Nasal cavity respiratory epithelium epithelial cell of viscerocranial mucosa (primary cell): ENCODE measurements at places on chromosomes 2 and 18. TPM values are rescaled to one million over a fixed set of nuclear protein-coding genes. Genes with fewer than 3 reads are reported as not detected.

Gene IL1A
- 387 and 393 TPM in 2 replicates for total RNA-seq

Gene MC4R
- not detected in 2 replicates for total RNA-seq

Gene CBLN2
- not detected in 2 replicates for total RNA-seq

Gene CKAP2L
- total RNA-seq = 0.07 and 0.34 TPM in 2 replicates

Gene DSC1
- total RNA-seq = 0.36 and 0.68 TPM in 2 replicates

Gene HOXD3
- total RNA-seq = not detected in 2 replicates

Gene GDF7
- total RNA-seq = under 0.01 TPM in 2 replicates

Gene DNAH7
- under 0.01 and 0.14 TPM in 2 replicates for total RNA-seq

Gene CYP27C1
- total RNA-seq = 0.34 and 0.36 TPM in 2 replicates

Gene CPO
- 0.14 TPM in 1 of 2 replicates, not detected in the other for total RNA-seq

Gene MTCL1
- 17.8 and 37.7 TPM in 2 replicates for total RNA-seq

Gene RNF152
- 24.6 and 76.5 TPM in 2 replicates for total RNA-seq

Gene PTH2R
- total RNA-seq = not detected in 2 replicates

Gene MARCO
- total RNA-seq = 0.07 TPM in 1 of 2 replicates, not detected in the other

Gene MROH2A
- total RNA-seq = not detected in 2 replicates

Gene RESP18
- total RNA-seq = not detected in 2 replicates

Gene IL1R2
- 1.7 TPM in 1 of 2 replicates, not detected in the other for total RNA-seq

Gene SNTG2
- total RNA-seq = 0.14 TPM in 1 of 2 replicates, not detected in the other

Gene EPB41L3
- 0.68 and 2.1 TPM in 2 replicates for total RNA-seq

Gene FECH
- 20.8 and 33.3 TPM in 2 replicates for total RNA-seq

Gene ERICH2
- total RNA-seq = 1.7 and 2.9 TPM in 2 replicates

Gene REG3G
- total RNA-seq = not detected in 2 replicates

Gene NPAS2
- 17.8 and 28.8 TPM in 2 replicates for total RNA-seq

Gene RNF149
- 114 and 144 TPM in 2 replicates for total RNA-seq

Gene UBE2E3
- total RNA-seq = 29.7 and 45.5 TPM in 2 replicates

Gene SETBP1
- total RNA-seq = 1.0 and 5.3 TPM in 2 replicates

Gene TMEM198
- total RNA-seq = 0.34 and 0.36 TPM in 2 replicates

Gene TRPM8
- not detected in 2 replicates for total RNA-seq

Gene NPPC
- total RNA-seq = not detected in 2 replicates

Gene MORN2
- total RNA-seq = 6.2 and 7.9 TPM in 2 replicates

Gene CACNB4
- under 0.01 and 0.43 TPM in 2 replicates for total RNA-seq

Gene UGT1A10
- total RNA-seq = 1.2 TPM in 1 of 2 replicates, not detected in the other

Gene FNDC4
- total RNA-seq = 2.8 and 6.8 TPM in 2 replicates

Gene ARL4C
- total RNA-seq = 13.7 and 42.5 TPM in 2 replicates

Gene CRYGD
- total RNA-seq = not detected in 2 replicates

Gene RGPD4
- total RNA-seq = not detected in 2 replicates

Gene GULP1
- 38.7 and 66.6 TPM in 2 replicates for total RNA-seq
